Amniotic stem cell (primary cell): ENCODE measurements at places on chromosomes 7 and 10.

GRCh38 chr7:27605283-27605682, 57.4 kb downstream of the HIBADH start:
- no peak for DNase-seq

DNA sequence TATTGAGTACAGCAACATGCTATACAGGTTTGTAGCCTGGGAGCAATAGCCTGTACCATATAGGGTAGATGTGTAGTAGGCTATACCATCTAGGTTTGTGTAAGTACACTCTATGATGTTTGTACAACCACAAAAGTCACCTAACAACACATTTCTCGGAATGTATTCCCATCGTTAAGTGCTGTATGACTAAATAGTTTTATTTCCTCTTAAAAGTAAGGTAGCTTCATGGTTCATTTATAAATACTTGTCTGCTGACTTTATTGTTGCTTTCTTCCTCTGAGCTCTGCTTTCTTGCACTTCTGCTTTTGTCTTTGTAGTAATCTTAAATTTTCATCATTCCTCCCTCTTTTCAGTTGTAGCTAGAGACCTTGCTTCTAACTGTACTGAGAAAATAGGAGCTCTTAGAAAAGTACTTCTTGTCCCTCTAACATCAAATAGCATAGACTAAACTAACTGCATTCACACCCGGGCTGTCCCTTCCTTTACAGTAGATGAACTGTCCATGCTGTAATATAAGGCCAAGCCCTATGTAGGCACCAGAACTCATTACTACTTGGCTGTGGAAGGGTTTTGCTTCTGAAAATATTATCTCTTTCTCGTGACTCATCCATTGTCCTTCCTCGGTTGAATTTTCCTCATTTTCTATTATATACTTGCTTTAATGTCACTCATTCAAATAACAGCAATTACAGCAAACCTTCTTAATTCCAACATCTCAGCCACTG, 55.4 kb upstream of the FAM3C start:
- DNase-seq: no peak

DNA sequence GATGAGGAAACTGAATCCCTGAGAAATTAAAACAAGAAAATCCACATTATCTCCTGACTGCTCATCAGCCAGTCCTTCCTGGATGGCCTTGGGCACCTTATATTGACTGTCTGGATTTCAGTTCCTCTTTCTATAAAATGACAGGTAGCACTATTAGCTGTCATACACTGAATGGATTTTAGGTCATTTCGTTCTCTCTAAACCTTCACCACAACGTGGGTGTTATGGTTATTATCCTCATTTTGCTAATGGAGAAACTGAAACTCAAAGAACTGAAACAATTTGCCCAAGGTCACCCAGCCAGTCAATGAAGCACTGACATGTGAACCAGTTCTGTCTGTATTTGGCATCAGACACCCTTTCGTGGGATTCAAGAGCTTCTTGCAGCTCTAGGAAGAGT, 193.8 kb downstream of the CYP26A1 start:
- DNase-seq: no peak

DNA sequence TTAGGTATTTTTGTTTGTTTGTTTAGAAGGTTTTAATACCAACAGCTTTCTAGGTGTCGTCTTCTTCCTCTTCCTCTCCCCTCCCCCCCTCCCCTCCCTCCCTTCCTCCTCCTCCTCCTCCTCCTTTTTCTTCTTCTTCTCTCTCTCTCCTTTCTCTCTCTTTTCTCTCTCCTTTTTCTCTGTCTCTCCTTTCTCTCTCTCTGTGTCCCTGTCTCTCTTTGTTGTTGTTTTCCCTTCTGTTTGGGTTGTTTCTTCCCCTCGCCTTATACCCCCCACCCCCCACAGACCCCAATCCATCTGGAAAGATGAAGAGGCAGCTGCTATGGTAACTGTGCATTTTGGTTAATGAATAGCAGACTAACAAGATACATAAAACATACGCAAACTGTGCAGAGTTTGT, 75.5 kb downstream of the BTRC start:
- DNase-seq: no peak

DNA sequence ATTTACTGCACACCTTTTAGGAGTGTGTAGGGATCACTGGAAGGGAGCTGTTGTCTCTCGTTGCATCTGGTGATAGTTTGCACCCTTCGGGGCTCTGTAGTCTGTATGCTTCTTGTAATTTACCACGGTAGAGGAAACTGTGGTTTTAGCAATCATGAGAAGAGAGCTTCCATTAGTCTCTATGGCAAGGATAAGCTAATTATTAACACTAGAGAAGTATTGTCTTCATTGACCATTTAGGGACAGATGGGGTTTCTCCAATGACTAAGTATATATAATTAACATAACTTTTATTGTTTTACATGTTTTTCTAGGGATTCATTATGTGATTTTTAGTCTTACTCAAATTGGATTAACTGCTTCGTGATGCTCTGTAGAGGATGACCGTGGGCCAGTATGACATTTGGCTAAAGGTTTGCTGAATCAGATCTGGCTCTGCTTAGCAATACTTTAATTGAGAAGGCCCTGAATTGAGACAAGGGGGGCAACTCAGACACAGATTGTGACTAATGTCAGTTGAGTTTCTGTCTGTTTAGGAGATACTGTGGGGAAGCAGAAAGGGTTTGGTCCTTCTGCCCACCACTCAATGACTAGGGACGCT, 8.7 kb downstream of the SLC18A2 start:
- DNase-seq: no peak

DNA sequence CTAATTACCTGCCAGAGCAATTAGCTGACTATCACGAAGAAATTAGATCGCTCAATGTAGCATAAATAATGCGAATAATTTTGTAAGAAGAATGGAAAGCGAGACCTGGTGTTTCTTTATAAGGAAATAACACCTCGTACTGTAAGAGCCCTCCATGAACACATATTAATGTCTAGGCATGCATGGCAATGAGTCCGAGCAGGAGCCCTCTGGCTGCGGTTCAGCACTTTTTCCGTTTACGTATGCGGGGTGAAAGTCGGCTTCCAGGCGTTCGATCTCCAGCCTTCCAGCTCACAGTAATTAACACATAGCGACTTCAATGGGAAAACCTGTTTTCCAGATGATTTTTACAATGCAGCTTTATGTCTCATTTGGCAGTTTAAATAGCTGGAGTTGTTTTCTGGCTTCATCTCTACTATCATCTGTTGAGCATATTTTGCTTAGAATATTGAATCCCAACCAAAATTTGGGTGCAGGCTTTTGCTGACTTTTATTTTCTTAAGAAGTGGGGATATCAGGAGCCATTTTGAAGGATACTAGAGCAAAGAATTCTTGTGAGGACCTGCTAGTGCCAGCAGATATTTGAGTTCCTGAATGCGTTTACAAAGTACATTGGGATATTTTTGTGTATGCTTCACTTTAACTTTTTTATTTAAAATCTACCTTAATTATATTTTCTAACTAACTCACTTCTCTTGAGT, 7.2 kb upstream of the SP8 start:
- no peak for DNase-seq

- peak; percentile 81 for DNase-seq
Observed at GRCh38 chr10:58435297-58435985, 50.2 kb downstream of the TFAM start.

GRCh38 chr10:115831016-115831415, 442.0 kb downstream of the GFRA1 start:
- no peak for DNase-seq

GRCh38 chr10:113027574-113028455, 77.8 kb downstream of the TCF7L2 start:
- DNase-seq: no peak

DNA sequence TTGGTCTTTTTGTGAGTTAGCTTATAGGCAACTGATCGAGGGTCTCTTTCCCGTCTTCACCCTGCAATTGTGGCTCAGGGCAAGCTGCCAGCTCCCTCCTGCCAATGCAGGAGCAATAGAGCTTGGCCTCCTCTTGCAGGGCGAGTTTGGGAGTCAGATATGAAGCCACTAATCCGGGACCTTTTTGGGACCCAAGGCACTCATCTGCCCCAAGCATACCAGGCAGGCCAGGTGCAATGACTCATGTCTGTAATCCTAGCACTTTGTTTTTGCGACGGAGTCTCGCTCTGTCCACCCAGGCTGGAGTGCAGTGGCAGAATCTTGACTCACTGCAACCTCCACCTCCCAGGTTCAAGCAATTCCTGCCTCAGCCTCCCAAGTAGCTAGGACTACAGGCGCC, 21.1 kb downstream of the LIMK1 start:
- no peak for DNase-seq

DNA sequence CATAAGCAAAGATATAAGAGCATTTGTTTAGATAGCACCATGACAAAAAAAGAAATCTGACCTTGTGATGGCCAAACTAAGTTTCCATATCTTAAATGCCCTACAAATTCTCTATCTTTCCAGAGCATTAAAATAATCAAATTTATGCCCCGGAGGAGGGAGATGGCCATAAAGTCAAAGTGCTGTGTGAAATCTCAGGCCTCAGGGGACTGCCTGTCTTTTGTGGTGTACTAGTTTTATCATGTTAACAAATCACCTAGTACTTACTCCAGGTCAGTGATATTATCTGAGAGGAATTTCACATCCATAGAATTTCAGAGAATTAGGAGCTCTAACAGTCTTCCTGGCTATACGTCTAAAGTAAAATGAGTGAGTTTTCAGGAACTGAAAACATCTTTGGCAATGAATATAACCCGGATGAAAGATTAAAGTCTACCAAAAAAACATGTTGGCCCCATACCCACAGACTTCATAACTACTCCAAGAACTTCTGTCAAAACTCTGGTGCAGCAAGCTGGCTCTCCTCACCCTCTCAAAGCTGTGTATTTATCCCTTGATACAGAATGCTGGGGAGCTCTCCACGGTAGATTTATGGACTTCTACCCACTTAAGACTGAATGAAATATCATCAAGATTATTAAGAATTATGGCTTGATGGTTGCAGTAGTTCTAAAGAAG, 682.8 kb downstream of the SORCS1 start:
- no peak for DNase-seq

GRCh38 chr10:128473911-128474310, 347.7 kb upstream of the MKI67 start:
- no peak for DNase-seq

DNA sequence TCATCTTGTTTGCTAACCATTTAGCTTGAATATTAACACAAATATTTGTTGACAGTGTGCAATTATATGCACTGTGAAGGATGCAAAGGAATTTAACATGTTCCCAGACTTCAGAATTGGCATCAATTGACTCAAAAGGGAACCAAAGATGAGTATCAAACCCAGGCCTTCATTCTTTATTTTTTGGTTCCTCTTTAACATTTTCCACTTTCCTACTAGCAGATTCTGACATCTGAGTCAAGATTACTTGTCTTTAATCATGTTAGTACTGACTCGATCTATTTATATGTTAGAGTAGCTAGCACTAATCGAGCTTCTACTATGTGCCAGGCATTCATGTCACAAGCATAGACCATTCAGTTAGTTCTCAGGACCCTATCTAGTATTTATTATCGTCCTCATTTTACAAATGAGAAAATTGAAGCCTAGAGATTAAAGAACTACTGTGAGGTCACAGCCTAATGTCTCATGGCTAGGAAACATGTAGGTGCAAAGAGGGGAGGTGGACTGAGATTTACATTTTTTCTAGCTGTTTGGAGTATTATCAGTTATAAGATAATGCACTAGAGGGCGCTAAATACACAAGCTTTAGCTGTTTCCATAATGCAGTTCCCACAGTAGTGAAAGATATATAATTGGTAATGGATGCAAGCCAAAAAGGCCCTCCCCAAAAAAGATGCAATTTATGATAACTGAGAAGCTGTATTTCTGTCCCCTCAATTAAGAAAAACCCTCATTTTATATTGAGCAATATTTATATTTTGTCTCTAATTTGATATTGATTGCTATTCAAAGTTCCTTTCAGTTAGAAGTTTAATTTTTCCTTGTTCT, 32.9 kb upstream of the KMT2E start:
- peak; percentile 65 for DNase-seq

GRCh38 chr7:157270060-157270444, 66.8 kb upstream of the DNAJB6 start:
- no peak for DNase-seq

- DNase-seq: no peak
Observed at GRCh38 chr7:129263168-129263567, 38.3 kb downstream of the AHCYL2 start.

DNA sequence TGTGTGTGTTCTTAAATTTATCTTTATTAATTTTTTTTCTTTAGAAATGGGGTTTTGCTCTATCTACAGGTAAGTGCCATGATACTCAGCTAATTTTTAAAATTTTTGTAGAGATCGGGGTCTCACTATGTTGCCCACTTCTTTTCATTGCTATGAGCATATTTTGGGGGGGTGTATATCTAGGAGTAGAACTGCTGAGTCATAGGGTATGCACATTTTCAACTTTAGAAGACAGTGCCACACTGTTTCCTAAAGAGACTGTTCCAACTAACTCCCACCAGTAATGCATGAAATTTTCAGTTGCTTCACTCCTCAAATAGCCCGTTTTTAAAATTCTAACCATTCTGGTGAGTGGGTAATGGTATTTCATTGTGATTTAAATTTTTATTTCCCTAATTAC, 108.3 kb downstream of the CUL2 start:
- no peak for DNase-seq

- DNase-seq: no peak
Observed at GRCh38 chr7:35252612-35253459, 1.1 kb downstream of the TBX20 start.

- DNase-seq: no peak
Observed at GRCh38 chr10:71924771-71925170, 39.4 kb upstream of the CHST3 start.

GRCh38 chr7:101405474-101406067, 42.9 kb downstream of the COL26A1 start:
- no peak for DNase-seq

- DNase-seq: no peak
Observed at GRCh38 chr7:146175716-146176115, 59.1 kb downstream of the CNTNAP2 start.

DNA sequence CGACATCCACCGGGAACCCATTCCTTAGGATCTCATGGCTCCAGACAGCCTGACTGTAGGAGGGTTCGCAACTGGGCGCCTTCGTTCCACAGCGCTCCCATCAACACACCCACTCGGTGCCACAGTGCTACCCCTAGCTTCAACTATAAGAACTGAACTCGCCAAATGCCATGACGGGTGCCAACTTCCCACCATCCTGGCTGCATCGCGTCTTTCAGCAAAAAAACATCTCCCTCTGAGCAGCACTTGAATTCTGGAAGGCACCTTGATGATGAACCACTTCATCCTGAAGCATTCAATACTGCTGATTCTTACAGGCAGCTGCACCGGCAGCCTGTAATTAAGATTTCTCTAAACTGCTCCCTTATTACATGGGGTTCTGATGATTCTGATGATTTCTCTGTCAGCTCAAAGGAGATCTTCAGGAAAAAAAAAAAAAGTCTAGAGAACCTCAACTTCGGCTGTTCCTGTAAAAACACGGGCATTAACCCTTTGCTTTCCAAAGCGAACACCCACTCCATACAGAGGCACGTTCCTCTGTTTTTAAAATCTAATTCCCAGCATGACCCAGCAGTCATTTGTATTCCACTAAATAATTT, 1.3 kb downstream of the CYTH3 start:
- no peak for DNase-seq

DNA sequence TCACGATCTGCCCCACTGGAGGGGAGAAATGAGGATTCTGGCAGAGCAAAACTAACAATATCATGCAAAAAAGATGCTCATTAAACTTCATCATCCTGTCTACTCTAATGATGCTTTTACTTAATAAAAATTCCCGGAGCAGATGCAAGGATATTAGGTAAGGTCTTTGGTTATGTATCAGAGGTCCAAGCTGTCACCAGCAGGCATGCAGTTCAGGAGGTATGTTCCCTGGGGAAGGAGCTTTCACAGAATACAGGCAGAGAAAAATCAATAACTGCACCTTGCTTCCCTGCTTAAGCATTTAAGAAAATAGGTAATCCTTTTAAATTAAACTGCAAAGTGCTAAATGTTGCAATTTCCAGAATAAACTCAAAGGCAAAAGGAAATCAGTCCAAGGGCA, 81.6 kb upstream of the C1QL3 start:
- DNase-seq: no peak
